ENCODE measurements at places on chromosomes 4 and X. TPM values are rescaled to one million over a fixed set of nuclear protein-coding genes. Genes with fewer than 3 reads are reported as not detected.

Gene CTSO
- total RNA-seq, result 12.1 TPM

Gene MAP3K15
- 0.13 TPM for total RNA-seq

Gene SLC39A8
- 10.7 TPM for total RNA-seq

Gene TRAM1L1
- 0.26 TPM for total RNA-seq

Gene TREX2
- total RNA-seq, result 0.73 TPM

Gene VCX3A
- total RNA-seq, result not detected

Gene SMARCA1
- total RNA-seq, result 31.9 TPM

Gene SPANXD
- not detected for total RNA-seq

Gene ALAS2
- not detected for total RNA-seq

Gene PF4V1
- not detected for total RNA-seq

Gene GPRASP1
- 1.1 TPM for total RNA-seq

Gene AMBN
- total RNA-seq, result not detected

Gene PAGE4
- total RNA-seq, result not detected

Gene SERTM2
- total RNA-seq, result not detected

Gene FGF5
- total RNA-seq, result 0.32 TPM

Gene KIAA1210
- total RNA-seq, result not detected

Gene PRKG2
- not detected for total RNA-seq

Gene TIMP1
- 48.8 TPM for total RNA-seq

Gene FATE1
- not detected for total RNA-seq

Gene AFM
- not detected for total RNA-seq
